ENCODE measurements at places on chromosomes 2 and 18.

GRCh38 chr18:56200381-56200911 is 437.9 kb downstream of the TXNL1 start:
- DNase-seq = no peak

- no peak for DNase-seq
These were observed 9.0 kb upstream of the MCFD2 start for GRCh38 chr2:46924608-46925007.

DNA sequence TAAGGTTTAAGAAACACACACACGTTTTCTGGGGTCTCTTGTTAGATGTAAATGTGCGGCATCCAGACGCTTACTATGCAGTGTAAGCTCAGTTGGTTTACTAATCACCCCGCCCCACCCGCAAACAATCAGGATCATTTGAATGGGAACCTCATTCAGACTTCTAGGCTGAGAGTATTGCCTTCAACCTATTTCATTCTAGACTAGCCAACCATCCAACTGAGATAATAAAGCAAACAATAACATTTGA is 1.3 kb upstream of the FIGN start:
- no peak for DNase-seq

- DNase-seq = no peak
These were observed 14.0 kb downstream of the SMARCAL1 start for GRCh38 chr2:216426166-216426777.

- no peak for DNase-seq
These were observed 77.1 kb downstream of the HS1BP3 start for GRCh38 chr2:20573620-20574422.

GRCh38 chr2:102037681-102038080 is 45.9 kb downstream of the IL1R2 start:
- no peak for DNase-seq

DNA sequence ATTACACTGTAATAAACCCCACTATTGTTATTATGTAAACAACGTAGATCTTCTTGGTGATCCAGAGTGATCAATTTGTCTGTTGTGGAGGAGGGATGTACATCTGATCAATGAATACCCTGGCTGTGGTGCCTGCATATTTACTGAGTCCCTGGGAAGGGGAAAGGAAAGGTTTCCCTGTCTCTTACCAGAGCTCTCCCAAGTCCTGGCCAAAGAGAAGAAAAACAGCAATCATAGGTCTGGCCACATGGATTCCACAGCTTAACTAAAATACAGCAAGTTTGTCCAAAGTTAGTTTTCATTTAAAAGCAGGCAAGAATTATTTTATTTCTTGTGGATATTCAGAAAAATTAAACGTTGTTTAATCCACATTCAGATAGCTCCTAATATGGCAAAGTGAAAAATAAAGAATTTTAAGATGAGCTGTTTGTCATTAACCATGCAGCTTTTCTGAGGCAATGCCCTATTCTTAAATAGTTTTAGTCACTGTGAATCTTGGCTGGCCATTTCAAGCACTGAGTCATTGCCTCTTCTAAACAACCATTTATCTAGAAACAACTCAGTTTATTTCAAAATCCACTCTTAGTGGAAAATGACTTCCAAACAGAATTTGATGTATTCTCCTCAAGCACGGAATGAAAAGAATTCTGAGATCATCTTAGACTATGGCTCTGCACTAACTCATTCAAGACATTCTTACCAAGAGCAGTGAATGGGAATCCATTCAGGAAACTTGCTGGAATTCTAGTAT is 1004.4 kb upstream of the CDH2 start:
- DNase-seq = no peak

DNA sequence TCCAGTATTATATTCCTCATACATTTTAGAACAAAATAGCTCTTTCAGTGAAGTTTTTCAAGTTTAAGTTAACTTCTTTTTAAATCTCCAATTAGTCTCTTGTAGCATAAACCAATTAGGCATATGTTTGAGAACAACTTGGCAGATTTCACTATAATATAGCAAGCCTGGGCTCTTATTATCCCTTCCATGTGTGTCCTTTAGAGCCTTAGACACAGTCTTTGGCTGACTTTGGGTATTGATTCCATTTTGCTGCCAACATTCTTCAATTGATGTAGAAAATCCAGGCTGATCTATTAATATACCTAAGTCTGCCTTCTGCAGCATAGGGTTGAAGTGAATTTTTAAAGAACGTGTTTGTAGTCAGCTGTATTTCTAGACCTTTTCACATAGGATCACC is 179.1 kb upstream of the RPRM start:
- DNase-seq = no peak

- no peak for DNase-seq
These were observed 120.3 kb downstream of the PAX3 start for GRCh38 chr2:222178450-222178849.

DNA sequence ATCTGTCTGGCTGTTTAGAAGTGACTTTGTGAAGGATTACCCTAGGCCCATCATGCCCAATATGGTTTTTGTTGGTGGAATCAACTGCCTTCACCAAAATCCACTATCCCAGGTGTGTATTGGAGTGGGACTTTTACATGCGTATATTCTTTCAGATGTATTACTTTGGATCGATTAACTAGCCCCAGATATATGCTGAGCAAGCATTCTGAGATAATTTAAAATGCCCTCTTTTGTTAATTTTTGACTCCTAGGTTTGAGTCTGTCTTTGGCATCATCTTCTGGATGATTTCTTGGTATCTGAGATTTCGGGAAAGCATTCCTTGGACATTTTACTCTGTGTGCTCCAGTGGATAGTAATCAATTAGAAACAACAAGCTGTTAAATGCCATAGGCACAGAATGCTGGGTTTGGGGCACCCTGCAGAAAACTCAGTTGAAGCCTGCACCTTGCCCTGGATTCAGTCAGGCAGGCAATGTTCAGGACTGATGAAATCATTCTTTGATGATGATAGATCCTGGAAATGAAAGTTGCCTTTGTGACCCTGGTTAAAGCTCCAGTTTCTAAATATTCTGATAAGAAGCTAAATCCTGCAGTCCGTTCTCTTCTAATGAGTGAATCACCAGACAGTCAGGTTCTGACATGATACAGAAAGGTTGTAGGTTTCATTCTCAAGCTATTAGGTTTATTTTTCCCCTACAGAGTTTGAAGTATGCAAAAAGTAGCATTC is 1.1 kb downstream of the UGT1A1 start:
- no peak for DNase-seq

DNA sequence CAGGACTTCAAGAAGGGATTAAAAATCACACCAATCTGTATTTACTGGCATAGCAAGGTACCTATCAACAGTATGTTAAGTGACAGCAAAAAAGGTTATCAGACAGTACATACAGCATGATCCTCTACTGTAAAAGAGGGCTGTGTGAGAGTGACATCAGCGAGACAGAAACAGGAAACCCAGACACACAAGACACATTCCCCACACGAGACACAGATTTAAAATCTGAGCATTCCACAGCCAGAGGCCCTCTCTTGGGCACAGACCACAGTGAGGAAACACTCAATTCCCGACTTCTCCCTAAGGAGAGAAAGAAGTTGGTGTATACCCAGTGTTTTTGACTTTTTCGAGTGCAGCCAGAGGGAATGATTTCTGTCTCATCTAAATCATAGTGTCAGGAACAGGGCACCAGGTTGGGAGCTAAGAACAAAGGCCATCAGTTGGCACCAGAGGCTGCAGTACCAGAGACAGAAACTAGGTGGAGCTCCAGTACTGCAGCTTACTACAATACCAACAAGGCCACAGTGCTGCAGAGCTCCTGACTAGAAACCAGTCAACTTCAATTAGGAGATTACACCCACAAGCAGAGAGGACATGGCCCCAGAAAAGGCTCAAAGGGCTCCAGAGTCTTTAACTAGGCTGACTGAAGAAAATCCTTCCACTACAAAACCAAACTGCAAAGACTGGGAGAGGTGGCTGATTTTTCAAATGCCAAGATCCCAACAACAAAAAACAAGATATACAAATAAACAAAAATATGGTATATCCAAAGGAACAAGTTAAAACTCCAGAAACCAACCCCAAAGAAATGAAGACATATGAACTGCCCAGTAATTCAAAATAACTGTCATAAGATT is 41.0 kb downstream of the UNC50 start:
- DNase-seq = peak; percentile 95

DNA sequence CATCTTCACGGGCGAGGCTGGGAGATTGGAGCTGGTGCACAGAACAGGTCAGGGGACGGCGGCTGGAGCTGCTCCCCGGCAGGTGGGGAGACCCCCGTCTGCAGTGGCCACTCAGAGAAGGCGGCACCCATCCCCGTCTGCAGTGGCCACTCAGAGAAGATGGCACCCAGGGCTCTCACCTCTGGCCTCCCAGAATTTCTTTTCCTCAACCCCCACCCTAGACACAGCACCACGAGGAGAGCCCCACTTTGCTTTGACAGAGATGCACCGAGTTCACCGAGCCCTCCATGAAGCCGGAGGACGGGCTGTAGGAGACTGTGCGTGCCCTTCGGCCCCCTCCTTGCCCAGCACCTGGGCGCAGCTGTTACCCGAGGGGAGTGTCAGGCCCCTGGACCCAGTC is 201.6 kb upstream of the SALL3 start:
- no peak for DNase-seq

- DNase-seq = no peak
These were observed 104.8 kb upstream of the TFPI start for GRCh38 chr2:187658952-187659525.

DNA sequence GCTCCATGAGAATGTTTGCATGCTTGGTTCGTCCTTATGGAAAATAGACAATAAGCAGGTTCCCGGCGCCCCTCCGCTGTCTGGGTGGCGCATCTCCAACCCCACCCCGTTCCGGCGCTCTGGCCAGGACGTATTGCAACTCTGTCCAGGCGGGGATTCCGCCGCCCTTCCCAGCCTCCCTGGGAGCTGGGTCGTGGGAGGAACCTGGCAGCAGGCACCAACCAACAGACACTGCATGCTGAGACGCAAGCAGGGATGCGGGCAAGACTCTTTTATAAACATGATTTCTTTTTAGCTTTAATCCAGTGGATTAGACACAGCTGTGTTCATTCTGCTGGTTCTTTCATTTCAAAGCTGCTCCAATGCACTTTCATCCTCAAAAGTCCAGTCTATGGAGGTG is 240.2 kb downstream of the SH3BP4 start:
- no peak for DNase-seq

DNA sequence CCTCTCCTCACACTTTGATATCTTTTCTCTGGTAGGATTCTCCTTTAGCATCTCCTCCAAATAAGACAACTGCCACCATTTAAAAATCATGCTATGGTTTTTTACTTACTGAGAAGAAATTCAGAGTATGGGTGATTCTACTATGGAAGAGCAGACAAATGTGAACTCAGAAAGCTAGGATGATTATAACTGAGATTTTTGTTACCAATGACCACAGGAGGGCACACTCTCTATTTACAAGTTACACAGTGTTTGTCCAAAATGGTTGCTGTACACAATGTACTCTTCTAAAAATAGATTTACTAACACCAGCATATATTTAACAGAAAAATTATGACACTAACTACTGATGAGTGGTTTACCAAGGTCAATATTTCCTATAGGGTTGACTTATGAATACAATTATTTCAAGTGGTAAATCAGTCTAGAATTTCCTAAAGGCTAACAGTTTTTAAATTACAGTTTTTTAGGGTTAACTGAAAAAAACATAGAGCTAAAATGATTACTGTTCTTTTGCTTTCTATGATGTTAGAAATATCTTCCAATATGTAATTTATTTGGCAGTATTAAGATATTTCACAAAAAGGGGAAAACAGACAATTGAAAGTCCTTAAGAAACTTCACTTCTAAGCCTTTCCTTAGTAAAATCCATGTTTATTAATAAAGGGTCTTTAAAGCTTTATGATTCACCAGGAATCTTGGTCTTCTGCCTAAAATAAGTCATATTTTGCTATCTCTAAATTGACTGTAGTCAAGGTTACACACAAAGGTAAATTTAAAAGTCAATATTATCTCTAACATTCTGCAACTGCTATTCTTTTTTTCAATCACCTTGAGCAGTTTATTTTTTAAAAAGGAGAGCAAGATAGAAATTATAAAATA is 57.2 kb downstream of the MAP4K3 start:
- DNase-seq = peak; percentile 57

GRCh38 chr2:3703236-3703756 is at the start of gene DCDC2C:
DCDC2C (plus strand) TSS chr2:3703575; CDS start chr2:3703752, 177 bp downstream.
- DNase-seq = no peak

DNA sequence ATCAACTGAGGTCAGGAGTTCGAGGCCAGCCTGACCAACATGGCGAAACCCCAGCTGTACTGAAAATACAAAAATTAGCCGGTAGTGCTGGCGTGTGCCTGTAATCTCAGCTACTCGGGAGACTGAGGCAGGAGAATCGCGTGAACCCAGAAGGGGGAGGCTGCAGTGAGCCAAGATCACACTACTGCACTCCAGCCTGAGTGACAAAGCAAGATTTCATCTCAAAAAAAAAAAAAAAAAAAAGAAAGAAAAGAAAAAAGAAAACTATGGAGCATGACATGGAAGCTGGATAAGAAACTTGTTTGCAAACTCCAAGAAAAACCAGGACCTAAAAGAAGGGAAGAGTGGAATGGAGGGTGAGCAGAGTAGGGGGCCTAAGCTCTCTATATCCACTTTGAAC is 1.9 kb upstream of the CHMP1B start:
- no peak for DNase-seq

DNA sequence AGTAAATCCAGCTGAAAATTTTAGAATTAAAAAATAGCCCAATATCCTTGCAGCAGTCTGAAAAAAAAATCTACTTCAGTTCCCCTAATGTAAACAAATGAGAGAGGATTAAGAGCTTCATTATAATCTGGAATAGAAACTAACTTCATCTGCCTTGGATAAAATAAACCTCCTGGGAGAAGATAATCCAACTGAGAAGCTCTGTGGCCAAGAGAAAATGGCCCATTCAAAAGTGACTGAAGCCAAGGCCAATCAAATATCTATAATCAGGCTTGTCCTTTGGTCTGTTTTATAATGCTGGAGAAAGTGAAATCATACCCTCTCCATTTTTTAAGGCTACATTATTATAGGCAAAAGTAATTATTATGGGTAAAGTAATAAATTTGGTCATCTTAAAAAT is 110.0 kb downstream of the NEB start:
- no peak for DNase-seq

- DNase-seq = no peak
These were observed 173.1 kb downstream of the PTH2R start for GRCh38 chr2:208579678-208580077.

DNA sequence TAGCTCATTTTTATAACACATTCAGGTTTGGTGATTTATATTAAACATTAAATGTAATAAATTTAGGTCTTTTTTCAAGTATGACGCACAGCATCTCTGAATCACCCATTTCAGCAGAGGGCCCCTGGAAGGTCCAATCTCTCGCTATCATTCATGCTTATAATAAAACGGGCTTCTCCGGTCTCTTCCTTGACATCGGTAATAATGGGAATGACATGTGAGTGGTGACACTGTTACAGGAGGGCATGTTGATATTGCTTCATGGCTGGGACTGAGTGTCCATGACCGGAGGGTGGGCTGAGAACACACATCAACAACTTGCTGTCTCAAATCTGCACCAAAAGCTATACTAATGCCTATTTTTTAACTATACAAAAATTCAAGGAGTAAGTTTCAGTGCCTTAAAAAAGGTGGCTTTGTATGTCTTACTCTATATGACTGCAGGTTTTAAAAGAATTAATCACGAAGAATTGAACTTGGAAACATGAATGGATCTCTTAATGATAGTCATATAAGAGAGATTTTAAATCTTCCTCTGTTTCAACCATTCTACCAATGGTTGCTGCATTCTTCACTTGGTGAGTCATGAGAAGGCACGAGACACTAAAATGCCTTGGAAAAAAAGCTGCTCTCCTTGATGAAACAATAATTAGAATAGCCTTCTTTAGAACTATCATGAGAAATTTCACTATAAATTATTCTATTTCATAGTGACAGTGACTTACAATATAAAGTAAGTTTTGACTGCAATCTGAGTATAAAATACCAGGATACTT is 101.9 kb upstream of the NRP2 start:
- no peak for DNase-seq

- no peak for DNase-seq
These were observed 84.7 kb downstream of the GATA6 start for GRCh38 chr18:22254088-22254487.

Measured in NCI-H2029 treated with DMSO at 0.1 percent for 48 hours (cell line).